ENCODE measurements at places on chromosomes 7 and 10. TPM values are rescaled to one million over a fixed set of nuclear protein-coding genes. Genes with fewer than 3 reads are reported as not detected.

Gene CCL24
- not detected for total RNA-seq

Gene GIMAP8
- total RNA-seq = not detected

Gene ATP6V0A4
- total RNA-seq = 4.1 TPM

Gene GPR26
- total RNA-seq = not detected

Gene SPDYE1
- not detected for total RNA-seq

Gene PRKCQ
- 3.7 TPM for total RNA-seq

Gene CRYGN
- not detected for total RNA-seq

Gene HYAL4
- 0.05 TPM for total RNA-seq

Gene C10orf143
- 1.4 TPM for total RNA-seq

Gene NSUN5
- 57.7 TPM for total RNA-seq

Gene TMEM26
- total RNA-seq = not detected

Gene C10orf71
- total RNA-seq = not detected

Gene PRLHR
- not detected for total RNA-seq

Gene HABP2
- total RNA-seq = 0.08 TPM

Gene FAM237B
- total RNA-seq = not detected

Gene RRP12
- 130 TPM for total RNA-seq

Gene CASTOR2
- total RNA-seq = 1.2 TPM

Gene NAPEPLD
- 4.5 TPM for total RNA-seq

Gene MMRN2
- total RNA-seq = 6.3 TPM

Gene KCNH2
- total RNA-seq = not detected

Gene SMIM30
- total RNA-seq = 21.5 TPM

Gene HKDC1
- 5.4 TPM for total RNA-seq

Gene PRSS37
- not detected for total RNA-seq

Gene UPF2
- 10.9 TPM for total RNA-seq

Gene TACC2
- total RNA-seq = 20.6 TPM

Gene AFAP1L2
- 10.6 TPM for total RNA-seq

Gene MMS19
- 83.7 TPM for total RNA-seq

Gene CALHM2
- 20.2 TPM for total RNA-seq

Gene WNT8B
- total RNA-seq = 0.11 TPM

Gene INHBA
- total RNA-seq = 65.2 TPM

Gene ADRB1
- total RNA-seq = 1.1 TPM

Gene BTBD16
- total RNA-seq = 0.11 TPM

Measured in A375 (cell line).